ENCODE measurements at places on chromosomes 2 and 18.

GRCh38 chr2:38267270-38267925, 109.7 kb downstream of the ATL2 start:
- DNase-seq = no peak

GRCh38 chr2:19346983-19347618, 11.3 kb downstream of the OSR1 start:
- DNase-seq = no peak

DNA sequence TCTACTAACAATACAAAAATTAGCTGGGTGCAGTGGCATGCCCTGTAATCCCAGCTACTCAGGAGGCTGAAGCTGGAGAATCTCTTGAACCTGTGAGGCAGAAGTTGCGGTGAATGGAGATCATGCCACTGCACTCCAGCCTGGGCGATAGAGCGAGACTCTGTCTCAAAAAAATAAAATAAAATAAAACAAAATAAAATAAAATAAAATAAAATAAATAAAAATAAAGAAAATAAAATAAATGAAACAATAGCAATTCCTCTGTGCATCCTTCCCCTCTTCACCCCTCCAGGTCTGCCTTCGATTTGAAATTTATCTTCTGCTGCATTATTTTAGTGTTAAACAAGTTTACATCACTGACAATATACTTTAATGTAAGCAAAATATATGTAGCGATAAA, 63.0 kb upstream of the UXS1 start:
- no peak for DNase-seq

DNA sequence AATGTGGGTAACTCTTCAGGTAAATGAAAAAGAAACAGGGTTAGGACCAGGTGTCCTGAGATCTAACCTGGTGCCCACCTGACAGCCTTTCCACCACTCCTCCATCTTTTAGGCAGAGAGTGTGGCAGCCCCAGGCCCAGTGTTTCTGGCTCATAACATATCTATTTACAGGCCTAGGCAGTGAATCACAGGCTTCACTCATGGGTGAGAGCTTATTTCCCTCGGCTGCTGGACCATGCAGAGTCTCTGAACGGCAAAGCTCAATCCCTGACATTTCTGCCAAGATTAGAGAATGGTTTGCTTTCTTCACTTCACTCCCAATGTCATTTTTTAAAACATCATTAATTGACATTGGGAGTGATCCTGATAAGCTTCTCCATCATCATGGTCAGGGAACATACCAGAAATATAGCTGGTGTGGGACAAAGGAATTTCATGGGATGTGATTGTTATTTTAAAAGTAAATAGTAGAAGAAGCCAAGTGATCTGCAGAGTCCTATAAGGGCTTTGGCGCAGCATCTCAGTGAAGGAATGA, 323.9 kb downstream of the SETBP1 start:
- no peak for DNase-seq

- DNase-seq = no peak
Observed at GRCh38 chr2:37767959-37768925, 96.8 kb upstream of the CDC42EP3 start.

DNA sequence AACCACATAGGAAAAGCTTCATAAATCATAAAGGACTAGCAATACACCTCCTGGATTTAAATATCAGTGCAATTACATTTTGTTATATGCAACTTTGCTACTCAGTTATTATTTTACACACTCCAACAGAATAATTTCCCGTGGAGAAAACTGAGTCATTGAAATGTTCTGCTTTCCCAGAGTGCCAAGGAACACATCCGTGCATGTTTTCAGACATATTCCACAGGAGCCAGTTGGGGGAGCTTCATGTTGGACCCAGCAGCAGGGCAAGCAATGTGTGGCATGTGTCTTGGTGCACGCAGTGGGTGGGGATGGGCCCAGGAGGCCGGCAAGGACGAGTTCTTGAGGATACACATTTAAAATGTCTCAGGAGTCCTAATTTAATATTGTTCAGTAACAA, 14.4 kb upstream of the SMIM21 start:
- DNase-seq = no peak

DNA sequence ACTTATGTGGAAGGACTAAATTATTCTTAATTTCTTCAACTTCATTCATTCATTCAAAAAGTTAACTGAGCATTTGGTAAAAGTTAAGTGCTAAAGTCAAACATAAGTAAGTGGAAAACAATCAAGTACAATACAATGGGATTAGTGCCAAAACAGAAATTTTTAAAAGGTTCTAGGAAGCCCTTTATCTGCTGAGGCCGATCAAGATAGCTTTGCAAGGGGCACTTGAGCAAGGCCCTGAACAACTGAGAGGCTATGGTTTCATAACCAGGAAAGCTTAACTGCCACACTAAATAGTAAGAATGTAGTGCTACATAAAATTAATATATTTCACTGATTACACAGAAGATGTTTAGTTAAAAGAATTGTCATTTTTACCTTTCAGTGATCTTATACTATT, 76.5 kb downstream of the NOL10 start:
- DNase-seq = no peak

Measured in NCI-H2081 treated with DMSO at 0.1 percent for 48 hours (cell line).